ENCODE measurements at places on chromosomes 3 and 15.
A peak's percentile ranks its signal among the peaks of the same experiment; 100 is the strongest.

- DNase-seq: no peak
Observed at GRCh38 chr3:156711113-156711512, 36.7 kb downstream of the TIPARP start.

DNA sequence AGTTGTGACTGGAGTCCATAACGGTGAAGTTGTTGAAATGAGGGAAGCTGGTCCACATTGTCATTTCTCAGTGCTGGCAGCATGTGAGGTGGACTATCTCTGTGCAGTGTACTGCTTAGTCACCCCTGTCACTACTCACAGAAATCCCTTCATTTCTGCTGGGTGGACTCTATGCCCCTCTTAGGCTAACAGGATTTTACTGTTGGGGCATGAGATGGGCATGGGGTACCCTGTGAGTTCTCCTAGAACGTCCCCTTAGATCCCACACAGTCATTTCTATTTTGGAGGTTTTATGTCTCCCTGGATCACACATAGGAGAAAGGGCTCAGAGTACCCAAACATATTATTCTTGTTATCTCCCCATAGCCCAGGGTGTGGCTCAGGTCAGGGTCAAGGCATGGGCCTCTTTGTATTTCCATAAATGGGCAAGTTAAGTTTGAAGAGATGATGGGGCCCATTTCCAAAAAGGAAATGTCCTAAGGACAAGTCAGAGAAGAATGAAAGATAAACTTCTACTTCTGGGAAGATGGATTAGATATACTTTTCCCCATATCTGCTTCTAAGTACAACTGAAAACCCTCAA is 15.2 kb downstream of the P2RY1 start:
- DNase-seq: no peak

GRCh38 chr15:98003996-98004395 is 43.5 kb downstream of the ARRDC4 start:
- no peak for DNase-seq

- DNase-seq: no peak
Observed at GRCh38 chr3:8644748-8645390, at the start of gene SSUH2. Gene SSUH2 (minus strand): TSS chr3:8644798. CDS start chr3:8644758, 40 bp downstream.

- peak; percentile 80 for DNase-seq
Observed at GRCh38 chr3:45064512-45065372, 38.6 kb downstream of the CLEC3B start.

DNA sequence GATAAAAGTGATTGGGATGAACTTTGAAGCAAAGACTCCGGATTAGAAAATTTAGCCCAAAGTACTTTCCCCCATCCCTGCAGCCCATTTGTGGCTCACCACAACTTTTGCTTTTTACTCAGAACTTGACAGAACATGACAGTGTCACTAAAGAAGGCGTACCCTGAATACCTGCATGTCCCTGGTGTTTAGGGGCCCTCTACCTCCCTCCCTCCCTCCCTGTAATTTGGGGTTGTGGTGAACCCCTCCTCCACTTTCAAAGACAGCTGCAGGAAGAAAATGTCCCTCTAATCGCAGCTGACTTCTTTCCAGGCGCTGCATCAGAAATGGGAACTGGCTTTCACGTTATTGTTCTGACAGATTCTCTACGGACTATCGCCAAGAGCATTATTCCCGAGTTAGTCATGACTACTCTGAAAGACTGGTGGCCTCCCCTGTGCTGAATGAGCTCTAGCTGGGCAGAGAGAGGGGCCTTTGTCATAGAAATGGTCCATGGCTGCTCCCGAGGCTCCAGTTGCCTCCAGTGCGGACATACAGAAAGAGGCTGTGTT is 93.2 kb upstream of the ARHGEF3 start:
- DNase-seq: peak; percentile 45

- DNase-seq: no peak
Observed at GRCh38 chr3:81217101-81217500, 544.3 kb downstream of the GBE1 start.

- DNase-seq: no peak
Observed at GRCh38 chr15:69530991-69531664, 78.5 kb downstream of the RPLP1 start.

DNA sequence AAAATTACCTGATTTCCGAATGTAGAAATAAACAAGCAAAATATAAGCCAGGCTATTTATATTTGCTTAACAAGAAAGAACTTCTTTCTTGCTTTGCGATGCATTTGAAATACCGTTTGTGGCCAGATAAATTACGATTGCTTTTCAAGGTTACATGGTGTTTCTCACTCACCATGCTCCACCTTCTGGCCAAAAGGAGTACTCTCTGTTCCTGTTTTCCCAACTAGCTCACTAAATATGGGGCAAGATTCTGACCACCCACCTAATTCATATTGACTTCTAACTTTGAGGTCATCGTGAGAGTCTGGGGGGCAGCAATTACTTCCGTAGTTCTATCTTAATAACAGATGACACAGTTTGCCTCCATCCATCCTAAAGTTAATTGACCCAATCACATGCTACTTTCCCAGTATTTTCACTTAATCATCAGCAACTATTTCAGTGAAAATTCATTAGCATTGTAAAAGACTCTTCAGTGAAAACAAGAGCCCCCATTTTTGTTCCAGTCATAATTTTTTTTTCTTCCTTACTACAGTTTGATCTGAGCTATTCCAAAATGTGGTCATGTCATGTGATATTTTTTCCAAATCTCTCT is 25.9 kb downstream of the ACP3 start:
- peak; percentile 23 for DNase-seq

GRCh38 chr15:74373731-74374647 is 6.5 kb upstream of the CYP11A1 start:
- peak; percentile 97 for DNase-seq

DNA sequence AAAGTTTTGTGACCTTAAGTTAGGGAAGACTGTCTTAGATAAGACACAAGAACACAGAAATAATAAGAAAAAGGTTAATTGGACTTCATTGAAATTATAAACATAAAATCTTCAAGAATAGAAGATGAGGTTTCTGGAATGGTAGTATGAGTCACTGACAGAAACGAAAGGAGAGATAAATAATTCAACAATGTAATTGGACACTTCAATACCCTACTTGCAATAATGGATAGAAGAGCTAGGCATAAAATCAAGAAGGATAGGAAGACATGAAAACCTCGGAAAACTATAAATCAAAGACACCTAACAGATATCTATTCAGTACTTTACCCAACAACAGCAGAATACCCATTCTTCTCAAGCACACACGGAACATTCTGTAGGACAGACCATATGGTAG is 15.9 kb upstream of the MFSD1 start:
- DNase-seq: no peak

GRCh38 chr3:13389378-13389777 is 30.7 kb downstream of the NUP210 start:
- DNase-seq: no peak

DNA sequence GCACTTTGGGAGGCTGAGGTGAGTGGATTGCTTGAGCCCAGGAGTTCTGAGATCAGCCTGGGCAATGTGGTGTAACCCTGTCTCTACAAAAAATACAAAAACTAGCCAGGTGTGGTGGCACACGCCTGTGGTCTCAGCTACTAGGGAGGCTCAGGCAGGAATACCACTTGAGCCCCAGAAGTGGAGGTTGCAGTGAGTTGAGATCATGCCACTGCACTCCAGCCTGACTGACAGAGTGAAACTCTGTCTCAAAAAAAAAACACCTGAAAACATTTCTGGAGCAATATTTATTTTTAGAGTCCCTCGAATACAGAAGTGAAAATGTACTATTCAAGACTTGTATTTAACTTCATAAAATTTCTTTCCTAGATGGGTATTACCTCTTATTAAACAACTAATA is 4.6 kb downstream of the SPCS1 start:
- no peak for DNase-seq

GRCh38 chr3:102258666-102259227 is 176.1 kb upstream of the ZPLD1 start:
- DNase-seq: no peak

DNA sequence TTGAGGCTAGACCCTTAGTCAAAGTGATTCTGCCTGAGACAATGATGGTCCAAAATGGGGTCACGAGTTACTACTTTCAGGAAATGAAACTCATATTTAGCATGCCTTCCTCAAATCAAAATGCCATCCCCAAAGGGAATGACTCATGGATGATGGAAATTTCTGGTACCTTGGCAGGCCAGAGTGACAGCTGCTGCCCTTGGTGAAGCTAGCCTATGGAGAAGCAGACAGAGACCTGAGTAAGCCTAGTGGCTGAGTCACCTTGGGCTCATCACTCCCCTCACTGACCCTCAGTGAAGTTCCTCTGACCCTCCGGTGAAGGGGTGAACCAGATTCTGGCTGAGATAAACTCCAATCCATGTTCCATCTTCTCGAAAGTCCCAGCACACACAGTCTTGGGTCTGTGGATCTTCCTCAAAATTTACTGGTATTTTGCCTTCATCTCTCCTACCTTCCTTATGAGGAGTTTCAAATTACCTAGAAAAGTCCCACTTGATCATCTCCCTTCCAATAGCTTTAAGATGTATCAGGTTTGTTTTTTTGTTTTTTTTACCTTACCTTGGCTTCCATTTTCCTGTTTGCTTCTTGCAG is 54.5 kb upstream of the ABHD17C start:
- no peak for DNase-seq

- no peak for DNase-seq
Observed at GRCh38 chr3:156781310-156782230, 44.6 kb upstream of the LEKR1 start.

GRCh38 chr3:70185661-70186060 is 126.8 kb downstream of the MDFIC2 start:
- no peak for DNase-seq

All from activated CD4-positive, alpha-beta T cell treated with anti-CD3 and anti-CD28 coated beads for 48 hours (primary cell).